Activated CD8-positive, alpha-beta memory T cell treated with anti-CD3 and anti-CD28 coated beads for 1 hour (primary cell): ENCODE measurements at places on chromosomes 5 and 9.

- DNase-seq, result no peak
Measured at GRCh38 chr9:78189461-78189860, 46.4 kb upstream of the CEP78 start.

DNA sequence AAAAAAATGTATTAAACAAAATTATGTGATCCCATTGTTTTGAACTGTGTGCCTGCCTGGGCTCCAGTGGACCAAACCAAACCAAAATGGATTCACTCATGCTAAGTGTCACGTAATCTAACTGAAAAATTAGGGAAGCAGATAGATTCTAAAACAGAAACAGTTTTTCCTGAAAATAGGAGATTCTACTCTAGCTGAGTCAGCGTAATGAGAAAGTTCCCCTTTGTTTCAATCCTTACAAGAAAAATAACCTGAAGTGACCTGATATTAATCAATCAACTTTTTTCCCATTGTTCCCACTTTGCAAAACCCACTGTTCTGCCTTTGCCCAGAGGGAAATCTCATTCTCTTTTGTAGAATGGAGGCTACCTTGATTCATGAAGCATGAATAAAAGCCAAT, 682.4 kb upstream of the CDH10 start:
- DNase-seq, result no peak

GRCh38 chr9:85053206-85053786, 383.8 kb downstream of the NTRK2 start:
- DNase-seq, result no peak

DNA sequence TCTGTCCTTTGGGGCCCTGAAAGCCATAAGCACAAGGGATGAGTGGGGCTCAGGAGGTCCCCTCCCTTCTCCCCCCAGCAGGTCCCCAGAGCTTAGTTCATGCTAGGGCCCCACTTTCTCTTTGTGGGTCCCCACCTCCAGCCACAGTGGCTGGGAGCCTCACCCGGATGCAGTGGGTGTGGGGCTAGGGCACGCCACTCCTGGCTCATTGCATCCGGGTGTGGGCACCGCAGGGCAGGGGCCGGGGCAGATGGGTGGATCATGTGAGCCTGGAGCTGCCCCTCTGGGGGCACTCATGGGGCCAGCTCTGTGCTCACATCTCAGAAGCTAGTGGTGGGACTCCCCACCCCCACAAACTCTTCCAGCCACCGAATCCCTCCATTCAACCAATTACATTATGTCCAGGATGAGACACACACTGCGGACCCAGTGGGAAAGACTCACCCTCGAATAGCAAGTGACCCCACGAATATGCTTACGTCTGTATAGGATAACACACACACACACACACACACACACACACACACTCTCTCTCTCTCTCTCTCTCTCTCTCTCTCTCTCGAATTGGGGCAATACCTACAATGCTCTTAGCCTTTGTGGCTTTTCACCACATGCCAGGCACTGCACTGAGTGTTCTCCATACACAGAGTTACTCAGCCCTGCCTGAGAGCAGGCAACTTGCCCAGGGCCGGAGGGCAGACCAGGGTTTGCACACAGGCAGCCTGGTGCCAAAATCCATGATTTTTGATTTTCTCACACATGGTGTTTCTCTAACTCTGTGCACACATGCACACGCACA, 16.8 kb upstream of the PHYKPL start:
- peak; percentile 16 for DNase-seq

DNA sequence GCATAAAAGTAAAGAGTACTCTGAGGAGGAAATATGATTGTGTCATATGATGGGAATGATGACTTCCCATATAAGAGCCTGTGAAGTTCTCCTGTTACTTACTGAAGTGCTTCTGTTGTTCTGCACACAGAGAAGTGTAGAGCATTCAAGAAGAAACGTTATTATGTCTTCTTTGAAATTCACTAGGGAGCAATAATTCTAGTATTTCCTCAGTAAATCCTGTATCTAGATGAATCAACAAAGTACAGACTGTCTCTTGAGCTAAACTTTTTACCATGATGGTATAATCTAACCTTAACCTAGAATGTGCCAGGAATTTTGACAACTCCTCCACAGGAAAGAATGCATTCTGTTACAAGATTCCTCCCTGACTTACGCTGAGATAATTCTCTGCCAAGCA, 18.9 kb upstream of the GHR start:
- DNase-seq, result no peak

DNA sequence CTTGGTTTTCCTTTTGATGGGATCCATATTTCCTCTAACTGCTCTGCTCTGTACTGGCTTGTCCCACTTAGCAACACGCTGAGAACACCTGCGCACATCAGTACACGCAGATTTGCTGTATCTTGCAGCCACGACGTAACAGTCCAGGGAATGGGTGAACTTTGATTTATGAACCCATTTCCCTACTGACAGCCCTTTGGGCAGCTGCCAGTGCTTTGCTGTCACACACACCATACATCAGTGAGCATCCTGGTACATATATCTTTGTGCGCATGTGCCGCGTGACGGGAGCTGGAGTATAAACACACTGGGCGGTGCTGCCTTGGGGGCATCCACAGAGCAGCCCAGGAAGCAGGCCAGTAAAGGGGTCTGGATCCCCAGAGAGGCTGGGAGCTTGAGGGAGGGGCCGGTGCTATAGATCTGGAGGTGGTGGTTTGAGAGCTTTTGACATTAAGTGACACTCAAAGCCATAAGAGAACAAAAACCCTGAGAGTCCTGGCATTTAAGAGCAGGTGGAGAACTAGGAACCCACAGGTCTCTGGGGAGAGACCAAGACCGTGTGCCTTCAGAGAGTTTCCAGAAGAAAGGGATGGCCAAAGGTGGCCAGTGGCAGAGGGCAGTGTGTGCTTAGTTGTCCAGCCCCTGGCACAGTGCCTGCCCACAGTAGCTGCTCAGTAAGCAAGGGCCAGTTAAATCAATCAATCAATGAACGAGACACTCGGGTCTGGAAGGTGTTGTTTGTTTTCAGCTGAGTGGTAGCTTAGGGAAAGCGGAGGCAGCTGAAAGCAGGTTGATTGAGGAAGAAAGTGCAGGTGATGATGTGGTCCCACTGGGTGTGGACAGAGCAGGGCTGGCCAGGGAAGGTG, 53.7 kb downstream of the LMX1B start:
- no peak for DNase-seq

DNA sequence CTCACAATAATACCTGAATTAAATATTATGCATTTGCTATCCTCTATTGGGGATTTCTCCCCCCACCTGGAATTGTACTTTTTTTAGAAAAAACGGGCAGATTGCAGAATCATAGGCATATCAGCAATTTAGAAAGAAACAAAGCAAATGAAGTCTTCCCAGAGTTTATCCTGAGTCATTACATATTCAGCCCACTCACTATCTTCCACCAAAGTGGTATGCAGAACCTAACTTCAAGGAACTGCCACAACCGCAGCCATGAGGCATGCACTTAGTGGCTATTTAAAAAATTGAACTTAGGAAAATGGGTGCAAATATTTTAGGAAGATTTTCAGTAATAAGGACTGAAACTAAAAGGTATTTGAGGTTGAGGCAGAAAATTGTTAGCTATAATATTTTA, 48.6 kb downstream of the UBAP1 start:
- no peak for DNase-seq

GRCh38 chr5:94057655-94058054, 316.3 kb upstream of the POU5F2 start:
- DNase-seq, result no peak

- no peak for DNase-seq
Measured at GRCh38 chr9:124708074-124708473, 63.0 kb downstream of the NR6A1 start.

DNA sequence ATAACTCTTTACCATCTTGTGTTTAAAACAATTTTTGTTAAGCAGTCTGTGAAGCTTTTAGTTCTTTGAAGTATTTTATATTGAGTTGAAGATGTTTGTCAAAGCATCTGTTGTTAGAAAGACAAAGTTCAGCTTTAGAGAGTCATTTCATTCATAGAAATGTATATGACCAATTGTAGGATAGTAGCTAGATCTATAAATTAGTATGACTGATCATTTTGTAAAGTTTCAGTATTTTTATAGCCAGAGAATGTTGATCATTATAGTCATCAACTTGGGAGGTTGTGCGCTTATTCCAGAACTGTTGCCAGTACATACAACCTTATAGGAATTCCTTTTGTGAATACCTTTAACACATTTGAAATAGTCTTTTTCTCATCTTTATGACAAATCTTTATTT, 5.2 kb downstream of the NIPBL start:
- no peak for DNase-seq

- DNase-seq, result no peak
Measured at GRCh38 chr9:72292256-72292682, 72.7 kb downstream of the ZFAND5 start.

- no peak for DNase-seq
Measured at GRCh38 chr5:169149317-169149716, 151.6 kb downstream of the SLIT3 start.

GRCh38 chr9:92728831-92729734, 35.5 kb downstream of the BICD2 start:
- no peak for DNase-seq

- DNase-seq, result no peak
Measured at GRCh38 chr5:42881416-42882117, 69.9 kb upstream of the SELENOP start.

DNA sequence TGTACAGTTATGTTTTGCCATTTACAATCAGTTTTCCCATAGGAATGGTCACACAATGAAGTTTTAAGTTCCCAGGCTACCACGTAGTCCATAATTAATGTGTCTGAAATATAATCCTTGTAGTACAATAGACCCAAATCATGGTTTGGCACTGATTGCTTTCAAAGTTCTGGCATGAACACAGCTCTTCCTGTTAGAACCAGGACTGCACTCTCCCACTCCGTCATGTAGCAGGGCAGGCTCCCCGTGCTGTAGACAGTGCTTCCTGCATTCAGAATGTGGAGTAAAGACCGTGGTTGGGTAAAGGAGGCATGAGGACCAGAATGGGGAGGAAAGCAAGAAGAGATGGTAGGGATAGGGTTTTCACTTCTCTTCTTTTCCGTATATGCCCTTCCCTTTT, 4.0 kb downstream of the SEC61B start:
- DNase-seq, result no peak

DNA sequence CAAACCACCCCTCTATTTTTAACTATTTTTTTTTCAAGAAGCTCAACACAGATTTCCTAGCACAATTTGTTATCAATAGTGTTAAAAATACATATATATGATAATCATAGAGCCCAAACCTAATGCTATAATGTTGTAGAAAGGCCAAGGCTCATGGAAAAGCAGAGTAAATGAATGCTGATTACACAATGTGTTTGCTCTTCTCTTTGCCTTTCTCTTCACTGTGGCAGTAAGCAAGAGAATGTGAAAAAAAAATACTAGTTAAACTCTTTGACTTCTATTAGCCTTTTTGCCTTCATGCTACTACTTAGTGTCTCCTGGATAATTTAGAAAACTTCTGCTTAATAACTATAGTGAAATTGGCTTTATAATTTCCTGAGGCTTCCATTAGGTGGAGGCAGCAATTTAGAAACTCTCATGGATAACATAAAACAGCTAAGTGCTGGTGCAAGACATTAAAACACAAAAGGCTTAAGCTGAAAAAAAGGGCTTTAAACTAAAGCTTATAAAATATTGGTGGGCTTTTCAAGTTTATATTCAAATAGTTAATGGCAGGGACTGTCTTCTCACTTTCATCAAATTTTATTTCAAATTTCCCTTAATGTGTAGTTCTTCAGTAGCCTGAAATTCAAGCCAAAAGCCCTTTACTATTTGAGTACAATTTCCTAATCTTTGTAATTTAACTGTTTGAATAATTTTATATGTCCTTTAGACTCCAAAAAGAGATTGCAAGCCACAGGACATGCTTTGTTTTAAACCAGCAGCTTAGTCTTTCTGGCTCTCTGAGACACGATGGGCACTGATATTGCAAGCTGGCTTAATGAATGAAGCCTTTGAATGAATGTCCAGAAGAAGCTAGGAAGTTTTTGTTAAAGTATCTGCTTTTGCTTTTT, 2031.8 kb upstream of the CDH6 start:
- DNase-seq, result no peak

- no peak for DNase-seq
Measured at GRCh38 chr5:136511046-136511445, 145.7 kb upstream of the TRPC7 start.

GRCh38 chr9:5931657-5932056, 41.0 kb downstream of the MLANA start:
- DNase-seq, result no peak

GRCh38 chr5:11084111-11084510, 323.1 kb upstream of the DAP start:
- no peak for DNase-seq

GRCh38 chr9:124340219-124341069, 74.8 kb downstream of the PSMB7 start:
- no peak for DNase-seq

- no peak for DNase-seq
Measured at GRCh38 chr5:151132963-151133362, 24.6 kb downstream of the ANXA6 start.

DNA sequence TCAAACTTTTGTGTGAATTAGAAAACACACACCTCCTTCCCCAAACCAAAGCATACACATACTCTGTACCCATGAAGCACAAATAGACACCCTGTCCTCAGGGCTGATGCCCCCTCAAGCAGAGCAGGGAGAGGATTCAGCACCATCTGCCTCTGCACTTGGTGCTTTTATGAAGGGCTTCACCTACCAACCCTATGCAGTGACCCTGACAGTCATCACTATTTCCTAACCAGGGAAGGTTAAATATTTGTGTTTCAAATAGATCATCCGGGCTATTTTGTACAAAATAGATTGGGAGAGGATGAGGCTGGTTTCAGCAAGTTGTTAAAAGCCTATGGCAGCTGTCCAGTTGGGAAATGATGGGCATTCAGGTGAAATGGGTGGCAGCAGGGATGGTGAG, 396.2 kb downstream of the ZSWIM6 start:
- DNase-seq, result no peak

- DNase-seq, result no peak
Measured at GRCh38 chr9:74056023-74056422, 441.1 kb upstream of the RORB start.

- DNase-seq, result peak; percentile 44
Measured at GRCh38 chr9:93682155-93682968, 106.0 kb downstream of the PHF2 start.

- no peak for DNase-seq
Measured at GRCh38 chr5:72040513-72040912, 66.8 kb upstream of the MAP1B start.

GRCh38 chr5:35476797-35477196, 140.9 kb upstream of the SPEF2 start:
- no peak for DNase-seq

DNA sequence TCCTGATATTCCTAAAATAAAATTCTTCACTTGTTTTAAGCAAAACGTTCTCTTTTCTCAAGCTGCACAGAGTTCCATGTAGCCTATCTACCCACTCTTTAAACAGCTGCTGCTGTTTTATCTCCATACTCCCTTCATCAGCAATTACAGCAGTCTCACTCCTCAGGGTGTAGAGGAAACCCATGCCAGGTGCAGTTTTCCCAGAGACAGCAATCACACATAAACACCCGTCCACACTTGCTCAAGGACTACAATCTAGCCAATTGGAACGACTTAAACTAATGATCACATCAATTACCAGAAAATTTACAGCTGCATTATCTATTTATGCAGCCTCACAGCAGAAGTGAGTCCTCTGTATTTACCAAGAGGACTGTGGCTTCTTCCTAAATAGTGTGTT, 141.7 kb downstream of the HTR1A start:
- DNase-seq, result no peak
